ENCODE measurements at places on chromosomes 3 and 15.

DNA sequence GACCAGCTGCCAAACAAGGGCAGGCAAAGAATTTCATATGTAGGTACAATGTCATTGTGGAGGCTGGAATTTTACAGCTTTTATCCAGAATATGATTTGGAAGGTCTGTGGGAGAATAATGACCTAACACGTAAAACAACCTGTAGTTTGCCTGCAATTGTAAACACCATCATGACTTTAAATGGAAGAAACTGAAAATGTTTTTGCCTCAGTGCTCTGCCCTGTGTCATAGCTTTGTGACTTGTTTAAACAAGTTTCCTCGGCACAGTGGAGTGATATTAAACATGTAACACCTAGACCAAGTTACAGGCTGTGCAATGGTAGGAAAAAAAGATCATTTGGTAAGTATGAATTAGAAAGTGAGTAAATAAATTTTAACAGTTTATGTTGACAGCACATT, 171.6 kb upstream of the MBNL1 start:
- no peak for DNase-seq

DNA sequence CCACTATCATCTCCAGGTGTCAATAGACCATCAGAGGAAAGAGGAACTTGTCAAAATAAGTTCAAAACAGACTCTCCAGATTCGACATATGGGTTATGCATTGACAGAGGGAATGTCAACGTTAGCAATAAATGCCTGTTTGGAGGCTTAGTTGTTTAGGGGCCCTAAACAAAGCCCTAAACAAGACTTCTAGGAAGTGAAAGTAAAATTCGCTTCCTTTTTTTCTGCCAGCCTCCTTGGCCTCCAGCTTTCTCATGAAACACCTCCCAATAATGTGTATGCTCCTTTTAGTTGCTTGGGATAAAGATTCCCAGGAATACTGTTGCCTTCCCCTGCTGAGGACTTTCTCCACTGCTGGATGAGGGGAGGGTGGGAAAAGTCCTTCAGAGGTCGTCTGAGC, 70.9 kb upstream of the ARNT2 start:
- no peak for DNase-seq

DNA sequence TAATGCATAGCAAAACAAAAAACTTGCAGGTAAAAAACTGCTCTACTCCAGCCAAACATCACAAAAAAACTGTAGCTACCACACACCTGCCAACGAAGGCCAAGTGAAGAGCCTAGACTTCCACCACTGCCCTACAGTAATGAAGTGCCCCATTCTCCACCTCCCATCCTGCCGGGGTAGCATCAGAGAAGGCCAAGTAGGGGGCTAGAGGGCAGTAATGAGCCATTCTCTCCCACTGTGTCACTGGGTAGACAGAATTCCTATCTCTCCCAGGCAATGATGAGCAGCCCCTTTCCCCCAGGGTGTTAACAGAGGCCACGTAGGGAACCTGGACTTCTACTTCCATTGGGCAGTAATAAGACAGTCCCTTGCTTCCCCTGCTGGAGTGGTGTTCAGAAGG, 9.5 kb downstream of the SEC22C start:
- DNase-seq = no peak

DNA sequence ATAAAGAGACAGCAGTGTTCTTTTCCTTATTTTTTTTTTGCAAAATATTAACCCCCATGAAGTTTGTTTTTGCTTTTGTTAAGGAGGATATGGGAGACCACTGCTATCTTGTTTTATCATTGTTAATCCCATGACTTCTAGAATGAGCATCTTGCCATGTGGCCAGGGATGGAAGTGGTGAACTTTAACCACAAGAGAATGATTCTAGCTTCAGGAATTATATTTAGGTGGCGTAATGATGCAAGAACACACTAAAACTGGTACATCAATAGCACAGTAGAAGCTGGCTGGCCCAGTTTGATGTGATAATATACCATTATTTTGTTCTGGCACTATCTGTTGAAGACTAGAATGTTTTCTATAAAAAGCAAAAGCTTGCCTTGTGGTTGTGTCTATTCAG, 720.9 kb downstream of the GRM7 start:
- DNase-seq = no peak

GRCh38 chr3:187960820-187961219, 193.1 kb upstream of the LPP start:
- no peak for DNase-seq

- no peak for DNase-seq
These were observed 354.7 kb downstream of the ZBTB20 start for GRCh38 chr3:114792159-114792918.

DNA sequence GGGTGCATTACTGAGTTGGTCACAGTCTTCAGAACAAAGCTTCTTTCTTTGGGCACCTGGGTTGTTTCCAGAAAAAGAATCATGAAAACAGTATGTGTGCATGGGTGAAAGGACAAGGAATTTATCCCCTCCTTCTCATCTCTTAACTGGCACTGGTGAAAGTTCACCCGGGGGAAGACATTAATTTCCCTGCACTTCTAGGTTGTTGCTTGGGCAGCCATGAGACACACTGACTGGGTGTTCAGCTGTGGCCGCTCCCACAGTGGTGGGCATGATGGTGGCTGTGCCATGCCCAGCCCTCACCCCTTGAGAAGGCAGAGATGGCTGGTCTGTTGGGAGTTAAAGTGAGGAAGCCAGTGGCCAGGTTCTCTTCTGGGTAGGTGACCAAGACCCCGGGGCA, 16.6 kb upstream of the KY start:
- DNase-seq = no peak

GRCh38 chr3:18766974-18767373, 341.8 kb upstream of the SATB1 start:
- no peak for DNase-seq

- no peak for DNase-seq
These were observed 1.6 kb downstream of the LINGO1 start for GRCh38 chr15:77630956-77631744.

- no peak for DNase-seq
These were observed 169.1 kb downstream of the GAP43 start for GRCh38 chr3:115792206-115792955.

GRCh38 chr15:41333026-41333562, 413 bp downstream of the NUSAP1 start:
- DNase-seq = no peak

- no peak for DNase-seq
These were observed 114.8 kb upstream of the RARB start for GRCh38 chr3:25313286-25313685.

- no peak for DNase-seq
These were observed 38.2 kb upstream of the SNRK start for GRCh38 chr3:43248185-43248583.

DNA sequence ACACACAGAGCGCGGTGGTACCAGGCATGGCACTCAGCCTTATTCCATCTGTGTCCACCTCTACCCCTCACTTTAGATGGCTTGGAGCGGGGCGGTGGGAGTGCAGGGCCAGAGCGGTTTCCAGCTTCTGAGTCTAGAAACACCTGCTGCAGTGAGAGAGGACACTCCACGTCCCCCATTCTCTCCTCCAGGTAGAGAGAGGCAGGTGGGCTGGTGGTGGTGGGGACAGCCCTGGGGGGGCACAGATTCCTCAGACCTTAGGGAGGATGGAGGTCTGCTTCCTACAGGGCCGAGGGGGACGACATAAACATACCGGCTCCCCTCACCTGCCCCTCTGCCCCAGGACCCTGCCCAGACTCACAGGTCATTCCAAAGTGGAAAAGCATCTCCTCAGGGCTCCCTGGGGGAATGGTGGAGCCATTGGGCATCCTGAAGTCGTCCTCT, 40.4 kb downstream of the MUC20 start:
- DNase-seq = no peak

DNA sequence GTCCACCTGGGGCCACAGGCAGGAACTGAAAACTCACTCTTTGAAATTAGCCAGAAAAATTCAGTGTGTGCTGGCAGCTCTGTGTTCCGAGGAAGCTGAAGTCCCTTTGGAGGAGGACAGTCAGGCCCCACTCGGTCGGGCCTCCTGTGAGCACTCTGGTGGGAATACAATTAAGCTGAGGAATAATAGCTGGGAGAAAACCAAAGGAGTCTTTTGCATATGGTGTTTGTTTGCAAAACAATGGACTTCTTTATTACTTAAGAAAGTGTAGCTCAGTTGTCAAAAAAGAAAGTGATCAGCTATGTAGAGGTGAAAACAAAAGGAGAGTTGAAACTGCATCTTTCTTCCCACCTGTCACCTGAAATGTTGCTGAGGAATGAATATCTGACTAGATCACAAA, 202.5 kb downstream of the MEIS2 start:
- no peak for DNase-seq

- DNase-seq = no peak
These were observed 30.6 kb downstream of the PLCH1 start for GRCh38 chr3:155714295-155714718.

DNA sequence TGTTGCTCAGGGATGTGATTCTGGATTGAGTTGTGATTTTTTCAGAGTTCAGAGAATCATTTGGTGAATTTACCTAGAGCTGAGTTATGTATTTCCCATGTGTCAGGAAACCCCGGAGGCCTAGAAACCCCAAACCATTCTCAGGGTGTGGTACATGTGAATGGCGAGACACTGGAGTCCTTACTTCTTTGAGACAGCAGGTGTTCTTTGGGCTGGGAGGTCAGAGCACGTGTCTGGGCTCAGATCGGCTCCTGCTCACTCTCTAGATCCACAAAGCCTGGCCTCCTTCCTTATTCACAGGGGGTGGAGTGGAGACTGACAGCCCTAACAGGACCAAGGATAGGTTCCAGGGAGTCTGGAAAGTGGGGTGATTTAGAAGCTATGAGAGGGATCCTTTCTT, 145.8 kb downstream of the CHDH start:
- DNase-seq = no peak

DNA sequence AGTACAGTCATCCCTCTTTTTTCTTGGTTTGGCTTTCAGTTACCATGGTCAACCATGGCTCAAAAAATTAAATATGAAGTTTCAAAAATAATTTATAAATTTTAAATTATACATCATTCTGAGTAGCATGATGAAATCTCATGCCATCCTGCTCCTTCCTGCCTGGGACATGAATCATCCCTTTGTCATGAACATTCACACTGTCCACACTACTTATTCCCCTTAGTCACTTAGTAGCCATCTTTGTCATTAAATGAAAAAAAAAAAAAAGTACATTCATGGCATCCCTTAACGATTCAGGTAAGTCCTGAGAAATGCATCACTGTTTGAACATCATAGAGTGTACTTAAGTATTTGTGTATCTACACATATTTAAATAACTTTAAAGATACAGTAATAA, 1046.3 kb downstream of the ROBO2 start:
- no peak for DNase-seq

GRCh38 chr3:45017821-45018220, 8.3 kb upstream of the CLEC3B start:
- no peak for DNase-seq

DNA sequence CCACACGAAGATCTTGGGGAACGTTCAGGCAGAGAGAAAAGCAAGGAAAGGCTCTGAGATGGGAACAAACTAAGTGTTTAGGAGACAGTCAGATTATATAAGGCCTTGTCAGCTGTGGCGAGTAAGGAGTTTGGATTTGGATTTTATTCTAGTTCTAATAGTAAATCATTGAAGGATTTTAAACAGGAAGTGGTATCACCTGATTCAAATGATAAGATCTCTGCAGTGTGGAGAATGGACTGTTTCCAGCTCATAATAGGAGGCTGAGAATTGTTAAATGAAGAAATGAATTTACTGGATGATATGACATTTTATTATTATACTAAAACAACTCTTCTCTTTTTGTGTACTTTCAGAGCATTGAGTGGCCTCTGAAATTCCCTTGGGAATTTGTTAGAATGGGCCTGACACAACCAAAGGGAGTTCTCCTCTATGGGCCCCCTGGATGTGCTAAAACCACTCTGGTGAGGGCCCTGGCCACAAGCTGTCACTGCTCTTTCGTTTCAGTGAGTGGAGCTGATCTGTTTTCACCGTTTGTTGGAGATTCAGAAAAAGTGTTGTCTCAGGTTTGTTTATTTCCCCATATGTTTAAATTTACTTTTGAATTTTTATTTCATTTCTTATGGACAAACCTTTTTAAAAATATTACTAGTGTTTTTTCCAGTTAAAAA, 36.0 kb upstream of the GATM start:
- DNase-seq = no peak

GRCh38 chr3:160041465-160041864, 52.8 kb downstream of the IL12A start:
- DNase-seq = no peak

DNA sequence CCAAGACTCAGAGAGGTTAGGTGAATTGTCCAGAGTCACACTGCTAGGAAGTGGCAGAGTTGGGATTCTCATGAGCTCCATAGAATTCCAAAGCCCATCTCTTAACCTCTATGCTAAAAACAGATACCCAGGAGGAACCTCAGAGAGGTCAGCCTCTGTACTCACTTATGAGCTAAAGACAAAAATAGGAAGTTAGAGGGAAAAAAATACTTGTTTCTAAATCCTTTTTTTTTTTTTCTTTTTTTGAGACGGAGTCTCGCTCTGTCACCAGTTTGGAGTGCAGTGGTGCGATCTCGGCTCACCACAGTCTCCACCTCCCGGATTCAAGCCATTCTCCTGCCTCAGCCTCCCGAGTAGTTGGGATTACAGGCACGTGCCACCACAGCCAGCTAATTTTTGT, 31.4 kb downstream of the FSD2 start:
- DNase-seq = no peak

DNA sequence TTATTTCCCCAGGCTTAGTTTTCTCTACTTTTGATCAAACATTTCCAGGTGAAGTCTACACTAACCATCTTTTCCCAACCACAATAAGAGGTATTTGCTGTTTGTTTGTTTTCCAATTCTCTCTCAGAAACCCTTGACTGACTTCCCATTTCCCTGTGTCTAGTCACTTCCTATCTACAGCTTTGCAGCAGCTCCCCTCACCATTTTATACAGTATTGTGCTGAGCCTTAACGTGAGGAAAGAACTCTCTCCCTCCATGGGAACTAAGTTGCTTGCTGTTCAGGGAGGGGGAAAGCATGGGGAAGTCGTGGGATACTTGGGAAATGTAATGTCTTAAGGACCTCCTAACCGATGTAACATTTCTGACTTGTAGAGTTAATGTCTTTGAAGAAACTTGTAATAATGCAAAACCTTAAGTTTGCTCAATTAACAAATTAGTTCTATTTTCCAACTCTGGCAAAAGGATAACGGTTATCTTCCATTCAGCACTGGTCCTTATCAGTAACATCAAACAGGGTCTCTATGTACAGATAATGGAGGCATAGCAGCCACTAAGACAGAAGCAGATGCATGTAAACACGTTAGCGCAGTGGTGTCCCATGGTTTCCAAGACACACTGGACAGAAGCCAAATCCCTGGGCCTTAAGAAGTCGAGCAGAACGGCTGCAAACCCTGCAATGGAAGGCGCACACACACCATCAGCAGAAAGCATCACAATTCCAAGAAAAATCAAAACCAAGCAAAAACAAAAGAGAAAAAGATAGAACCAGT, 39.7 kb downstream of the NPTN start:
- DNase-seq = no peak

- DNase-seq = no peak
These were observed 57.9 kb downstream of the RORA start for GRCh38 chr15:61171209-61171608.
